ENCODE measurements at places on chromosomes 1 and 21. TPM values are rescaled to one million over a fixed set of nuclear protein-coding genes. Genes with fewer than 3 reads are reported as not detected.

Gene PYGO2
- 10.8 TPM for total RNA-seq

Gene PLEKHN1
- 1.5 TPM for total RNA-seq

Gene OPTC
- total RNA-seq, result not detected

Gene RGS8
- not detected for total RNA-seq

Gene LCE3D
- not detected for total RNA-seq

Gene TRIM45
- 5.8 TPM for total RNA-seq

Gene SAMD13
- total RNA-seq, result 0.57 TPM

Gene AMY1C
- 0.12 TPM for total RNA-seq

Gene C1orf94
- not detected for total RNA-seq

Gene ST6GALNAC5
- total RNA-seq, result 0.20 TPM

All from pancreas (tissue), 10 donors.